NCI-H1930 (cell line): ENCODE measurements at places on chromosomes 11 and 22.

DNA sequence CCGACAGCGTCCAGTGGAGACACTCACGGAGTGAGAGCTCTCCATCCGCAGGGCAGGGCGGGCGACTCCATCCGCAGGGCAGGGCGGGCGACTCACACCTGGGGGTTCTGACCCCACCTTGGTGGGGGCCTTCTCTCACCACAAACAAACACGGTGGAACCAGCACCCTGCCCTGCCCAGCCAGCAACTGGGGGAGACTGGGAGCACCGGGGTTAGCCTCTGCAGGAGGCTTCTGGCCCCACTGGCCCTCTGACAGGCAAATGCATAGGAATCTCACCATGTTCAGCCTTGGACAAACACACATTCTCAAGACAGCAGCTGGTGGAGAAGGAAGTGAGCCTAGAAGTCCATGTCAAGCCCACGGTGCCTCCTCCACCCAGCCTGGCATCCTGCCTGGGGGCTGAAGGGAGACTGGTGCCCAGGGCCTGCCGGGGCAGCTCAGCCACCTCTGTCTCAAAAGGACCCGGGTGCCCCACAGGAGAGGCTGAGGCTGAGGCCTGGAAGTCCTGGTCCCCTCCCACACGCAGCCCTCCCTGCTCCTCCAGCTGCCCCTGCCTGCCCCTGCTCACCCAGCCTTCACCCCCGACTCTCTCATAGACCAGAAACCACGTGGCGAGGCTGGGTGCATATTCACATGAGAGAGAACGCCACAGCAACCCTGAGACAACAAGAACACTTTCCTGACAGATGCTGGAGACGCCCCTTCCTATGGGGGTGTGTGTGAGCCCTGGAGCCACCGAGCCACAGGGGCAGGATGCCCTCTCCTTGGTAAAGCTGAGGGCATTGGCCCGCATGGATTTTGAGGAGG lies 98.4 kb upstream of the B3GAT1 start:
- DNase-seq: no peak

DNA sequence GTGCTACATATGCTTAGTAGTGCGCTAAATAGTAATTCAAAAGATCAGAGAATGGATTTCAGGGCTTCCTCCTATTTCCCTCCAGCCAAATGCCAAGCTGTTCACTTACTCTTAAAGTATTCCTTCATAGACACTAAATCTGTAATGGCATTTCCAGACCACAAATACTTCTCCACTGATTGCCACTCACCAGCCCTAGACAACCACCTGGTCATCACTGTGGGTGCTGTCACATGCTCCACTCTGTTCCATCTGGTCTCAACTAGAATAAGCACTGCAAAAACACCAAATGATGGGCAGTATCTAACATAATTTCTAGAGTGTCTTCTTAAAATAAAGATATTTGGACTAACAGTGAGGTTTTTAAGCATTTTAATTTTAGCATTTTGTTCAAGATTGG lies 341.3 kb downstream of the AASDHPPT start:
- DNase-seq: no peak

DNA sequence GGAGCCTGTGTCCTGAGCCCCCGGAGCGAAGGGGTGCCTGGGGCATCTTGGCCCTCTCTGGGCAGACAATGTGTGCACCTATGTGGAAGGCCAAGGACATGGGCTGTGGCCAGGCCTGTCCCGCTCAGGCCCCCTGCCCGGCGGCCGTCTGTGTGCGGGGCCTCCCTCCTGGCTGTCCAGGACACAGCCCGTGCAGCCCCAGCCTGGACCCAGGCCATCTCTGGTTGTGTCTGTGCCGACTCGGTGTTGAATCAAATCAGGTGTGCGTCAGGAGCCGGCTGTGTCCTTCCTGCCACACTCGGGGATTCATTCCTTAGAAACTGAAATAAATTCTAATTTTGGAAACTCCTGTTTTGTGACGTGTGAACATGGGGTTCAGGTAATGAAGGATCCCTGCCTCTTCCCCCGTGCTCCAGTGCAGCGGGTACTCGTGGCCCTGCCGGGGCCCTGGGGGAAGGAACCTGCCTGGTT lies 1.5 kb upstream of the SELENOO start:
- DNase-seq: no peak

DNA sequence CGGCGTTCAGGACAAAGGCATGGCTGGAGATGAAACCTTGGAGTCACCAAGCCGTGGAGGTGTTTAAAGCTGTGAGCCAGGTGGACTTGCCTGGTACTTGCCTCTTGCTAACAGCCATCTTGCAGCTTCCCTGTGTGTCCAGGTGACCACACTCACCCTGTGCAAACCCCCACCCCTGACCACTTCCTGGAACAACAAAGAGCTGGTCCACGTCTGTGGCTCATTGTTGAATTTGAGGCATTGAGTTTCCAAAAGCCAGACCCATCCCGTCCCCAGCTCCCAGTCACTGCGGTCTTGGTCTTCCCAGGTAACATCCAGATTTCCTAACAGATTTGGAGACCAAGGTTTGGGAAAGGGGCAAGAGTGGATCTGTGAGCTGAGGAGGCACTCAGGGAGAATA lies 18.5 kb downstream of the DHCR7 start:
- DNase-seq: no peak
